Naive thymus-derived CD8-positive, alpha-beta T cell (primary cell): ENCODE measurements at places on chromosomes 3 and 15.

DNA sequence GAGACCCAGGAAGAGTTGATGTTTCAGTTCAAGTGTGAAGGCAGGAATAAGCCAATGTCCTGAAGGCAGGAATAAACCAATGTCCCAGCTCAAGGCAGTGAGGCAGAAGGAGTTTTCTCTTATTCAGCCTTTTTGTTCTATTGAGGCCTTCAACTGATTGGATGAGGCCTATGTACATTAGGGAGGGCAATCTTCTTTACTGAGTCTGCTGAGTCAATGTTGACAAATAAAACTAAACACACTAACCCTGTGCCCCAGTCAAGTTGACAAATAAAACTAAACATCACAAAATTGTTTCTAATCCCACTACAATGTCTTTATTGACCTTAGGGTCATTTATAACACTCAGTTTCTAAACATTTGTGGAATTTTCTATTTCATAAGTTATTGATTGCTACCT is 100.0 kb downstream of the CACNA2D3 start:
- no peak for DNase-seq

GRCh38 chr3:147737376-147737775 is 328.2 kb downstream of the ZIC1 start:
- DNase-seq = no peak

- DNase-seq = peak; percentile 51
Observed at GRCh38 chr15:100111125-100112060, 230.4 kb downstream of the ADAMTS17 start.

GRCh38 chr3:171142985-171143384 is 116.5 kb upstream of the SLC2A2 start:
- no peak for DNase-seq
